Pulmonary artery endothelial cell (primary cell): ENCODE measurements at places on chromosomes 6 and 20.

DNA sequence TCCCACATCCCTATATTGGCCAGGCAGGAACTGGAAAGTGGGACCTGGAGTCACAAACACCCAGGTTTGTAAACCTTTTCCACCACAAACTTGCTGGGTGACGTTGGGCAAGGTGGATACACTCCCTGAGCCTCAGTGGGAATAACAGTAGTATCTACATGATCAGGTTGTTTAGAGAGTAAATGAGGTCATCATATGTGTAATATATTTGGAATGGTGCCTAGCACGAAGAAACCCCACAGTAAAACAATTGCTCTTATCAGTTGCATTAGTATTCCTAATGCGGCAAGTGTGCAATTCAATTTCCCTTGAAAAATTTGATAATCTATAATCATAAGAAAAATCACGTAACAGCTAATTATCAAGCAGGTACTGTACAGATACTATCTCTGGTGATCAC, 51.9 kb downstream of the HIVEP2 start:
- DNase-seq: no peak

- no peak for DNase-seq
Observed at GRCh38 chr20:43842126-43843020, 72.3 kb upstream of the TOX2 start.

DNA sequence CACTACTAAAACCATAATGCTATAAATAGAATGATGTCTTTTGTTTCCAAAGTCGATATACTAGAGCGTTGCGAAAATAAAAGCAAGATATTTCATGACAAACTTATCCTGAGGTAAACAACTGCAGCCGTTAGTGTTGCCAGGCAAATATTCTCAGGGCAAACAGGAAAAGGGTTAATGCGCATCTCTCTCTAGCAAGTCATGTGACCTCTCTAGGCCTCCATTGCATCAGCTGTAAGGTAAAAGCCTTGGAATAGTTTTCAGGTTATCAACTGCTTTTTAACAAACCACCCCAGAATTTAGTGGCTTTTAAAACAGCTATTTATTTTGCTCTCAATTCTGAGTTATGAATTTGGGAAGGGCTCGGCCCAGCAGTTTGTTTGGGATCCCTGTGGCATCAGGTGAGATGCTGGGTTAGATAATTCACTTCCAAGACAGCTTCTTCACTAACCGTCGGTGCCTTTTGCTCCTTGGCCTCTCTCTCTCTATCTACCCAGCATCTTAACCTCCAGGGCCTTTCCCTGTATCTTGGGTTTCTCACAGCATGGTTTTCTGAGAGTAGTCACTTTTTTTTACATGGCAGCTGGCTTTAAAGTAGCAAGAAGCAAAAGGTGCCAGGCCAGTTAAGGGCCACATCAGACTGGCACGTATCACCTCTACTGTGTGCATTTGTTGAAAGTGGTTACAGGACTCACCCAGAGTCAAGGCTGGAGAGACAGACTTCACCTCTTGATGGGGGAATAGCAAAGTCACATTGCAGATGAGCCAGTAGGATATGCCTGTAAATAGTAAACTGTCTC, 39.2 kb upstream of the LTV1 start:
- DNase-seq: no peak

DNA sequence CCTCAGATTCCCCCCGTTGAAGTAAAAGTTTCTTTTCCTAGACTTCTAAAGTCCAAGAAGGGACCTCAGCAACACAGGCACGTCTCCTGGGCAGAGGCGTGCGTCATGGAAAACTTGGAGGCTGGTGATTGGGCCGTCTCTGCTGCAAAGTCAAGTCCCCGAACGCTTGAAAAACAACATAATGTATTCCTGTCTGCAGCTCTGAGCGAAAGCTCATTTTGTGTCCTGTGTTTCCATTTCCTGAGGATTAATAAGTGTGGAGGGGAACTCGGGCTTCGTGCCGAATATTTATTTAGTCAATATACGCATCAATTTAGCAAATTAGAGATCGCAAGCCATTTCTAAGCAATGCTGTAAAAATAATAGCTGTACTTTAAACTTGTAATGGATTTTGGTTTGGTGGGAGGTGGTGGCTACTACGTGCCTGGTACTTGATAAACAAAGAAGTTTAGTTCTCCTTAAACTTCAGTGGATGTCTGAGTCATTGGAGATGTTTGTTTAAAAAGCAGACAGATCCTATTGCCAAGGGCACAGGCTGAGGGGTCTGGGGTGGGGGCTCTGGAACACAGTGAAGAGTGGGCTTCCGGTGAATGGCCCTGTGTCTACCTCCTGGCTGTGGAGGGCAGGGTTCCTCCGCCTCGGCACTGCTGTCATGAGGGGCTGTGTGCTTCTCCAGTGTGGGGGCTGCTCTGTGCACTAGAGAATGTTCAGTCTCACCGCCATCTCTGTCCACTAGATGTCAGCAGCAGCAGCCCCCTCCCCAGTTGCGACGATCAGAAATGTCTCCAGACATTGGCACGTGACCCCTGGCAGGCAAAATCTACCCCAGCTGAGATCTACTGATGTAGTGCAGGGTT, 21.8 kb downstream of the PCK1 start:
- peak; percentile 26 for DNase-seq

DNA sequence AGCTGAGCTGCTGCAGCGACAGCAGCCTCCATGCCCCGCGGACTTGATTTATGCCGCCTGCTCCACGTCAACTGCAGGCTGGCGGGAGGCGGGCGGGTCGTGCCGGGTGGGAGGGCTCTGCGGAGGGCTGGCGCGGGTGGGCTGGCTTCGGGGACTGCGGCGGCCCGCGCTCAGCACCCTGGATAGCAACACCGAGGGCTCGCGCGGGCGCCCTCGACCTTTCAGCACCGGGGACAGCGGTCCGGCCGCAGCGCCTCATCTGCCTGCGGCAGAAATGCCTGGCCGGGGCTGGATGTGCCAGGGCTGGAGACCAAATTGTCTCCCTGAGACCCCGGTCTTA, 792 bp downstream of the SNAP25 start:
- no peak for DNase-seq

DNA sequence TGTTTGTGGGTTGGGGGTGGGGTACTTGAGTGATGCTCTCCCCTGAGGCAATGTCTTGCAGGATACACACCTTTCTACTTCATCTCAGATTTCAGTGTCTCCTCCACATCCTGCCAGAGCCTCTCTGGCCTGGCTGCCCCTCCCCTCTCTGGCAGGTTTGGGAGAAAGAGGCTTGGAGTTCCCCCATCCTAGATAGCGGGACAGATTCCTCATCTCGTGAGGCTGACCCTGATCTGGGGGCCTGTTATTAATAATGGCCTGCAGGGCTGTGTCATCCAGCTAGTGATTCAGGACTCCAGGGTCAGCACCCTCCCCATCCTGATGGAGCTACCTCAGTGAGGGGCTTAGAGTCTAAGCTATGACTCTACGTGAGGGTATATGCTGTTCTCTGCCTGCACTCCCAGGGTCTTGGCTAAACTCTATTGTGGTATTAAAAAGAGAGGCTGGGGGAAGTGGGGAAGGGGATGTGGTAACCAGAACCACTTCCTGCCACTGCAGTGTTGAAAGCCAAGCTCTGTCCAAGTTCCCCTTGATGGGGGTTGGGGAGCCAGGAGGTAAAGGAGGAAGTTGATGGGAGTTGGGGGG, 3.7 kb upstream of the MMP9 start:
- DNase-seq: no peak

GRCh38 chr6:152680151-152680550, 17.5 kb upstream of the MYCT1 start:
- no peak for DNase-seq

DNA sequence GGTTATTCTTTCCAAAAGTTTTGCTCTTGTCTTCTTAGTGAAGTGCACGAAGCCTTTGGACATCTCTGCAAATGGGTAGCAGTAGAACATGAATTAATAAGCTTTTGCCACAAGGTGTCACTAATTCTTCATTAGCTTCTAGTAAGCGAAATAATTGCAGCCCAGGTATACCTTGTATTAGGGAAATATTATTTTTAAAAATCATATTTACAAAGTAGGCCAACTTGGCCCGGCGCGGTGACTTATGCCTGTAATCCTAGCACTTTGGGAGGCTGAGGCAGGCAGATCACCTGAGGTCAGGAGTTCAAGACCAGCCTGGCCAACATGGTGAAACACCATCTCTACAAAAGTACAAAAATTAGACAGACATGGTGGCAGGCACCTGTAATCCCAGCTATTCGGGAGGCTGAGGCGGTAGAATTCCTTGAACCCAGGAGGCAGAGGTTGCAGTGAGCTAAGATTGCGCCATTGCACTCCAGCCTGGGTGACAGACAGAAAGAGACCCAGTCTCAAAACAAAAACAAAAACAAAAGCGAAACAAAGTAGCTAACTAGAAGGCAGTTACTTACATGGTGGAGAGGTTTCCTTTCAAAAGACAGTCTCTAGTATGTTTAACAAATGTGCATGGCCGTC, 8.8 kb upstream of the RSPH3 start:
- DNase-seq: no peak

DNA sequence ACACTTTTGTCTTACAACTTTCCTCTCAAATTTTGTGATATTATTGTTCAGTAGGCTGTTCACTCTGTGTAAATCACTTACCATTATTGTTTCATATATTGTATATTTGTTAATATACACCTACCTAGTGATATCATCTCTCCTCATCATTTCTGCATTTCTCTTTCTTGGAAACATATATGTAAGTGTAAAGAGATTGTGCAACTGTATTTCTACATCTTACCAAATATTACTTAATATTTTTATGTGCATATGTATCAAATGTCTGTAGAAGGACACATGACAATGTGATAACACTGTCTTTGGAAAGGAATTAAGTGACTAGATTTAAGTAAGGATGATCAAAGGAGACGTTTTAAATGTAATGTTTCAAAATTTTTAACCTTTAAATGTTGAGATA, 30.2 kb downstream of the ZNF322 start:
- DNase-seq: no peak

DNA sequence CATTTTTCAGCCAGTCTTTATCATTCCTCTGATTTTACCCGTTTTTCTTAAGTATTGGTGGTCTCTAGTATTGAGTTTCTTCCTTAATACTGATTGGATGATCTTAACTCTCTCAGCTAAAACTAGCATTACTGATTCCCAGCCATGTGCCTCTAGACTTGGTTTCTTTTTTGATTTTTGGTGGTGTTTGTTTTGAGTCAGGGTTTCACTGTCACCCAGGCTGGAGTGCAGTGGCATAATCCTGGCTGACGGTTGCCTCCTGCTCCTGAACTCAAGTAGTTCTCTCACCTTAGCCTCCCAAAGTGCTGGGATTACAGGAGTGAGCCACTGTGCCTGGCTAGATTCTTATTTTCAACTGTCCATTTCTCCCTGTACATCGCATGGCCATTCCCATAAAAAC, 24.9 kb downstream of the DPPA5 start:
- DNase-seq: no peak

GRCh38 chr6:132101535-132101934, 150.4 kb upstream of the CCN2 start:
- DNase-seq: no peak
